Astrocyte of the cerebellum (primary cell): ENCODE measurements at places on chromosomes 16 and 17.

- DNase-seq: peak; percentile 57
Measured at GRCh38 chr16:58638148-58639036, 8.8 kb upstream of the CNOT1 start.

- DNase-seq: no peak
Measured at GRCh38 chr17:65163990-65164495, 26.9 kb downstream of the RGS9 start.

GRCh38 chr17:45628019-45628418 lies 137.5 kb upstream of the PLEKHM1 start:
- no peak for DNase-seq

- DNase-seq: no peak
Measured at GRCh38 chr16:47826070-47826469, 329.7 kb downstream of the ABCC12 start.

GRCh38 chr17:55575058-55575636 lies 63.9 kb upstream of the SMIM36 start:
- no peak for DNase-seq

- no peak for DNase-seq
Measured at GRCh38 chr17:54971147-54971546, 2.6 kb downstream of the STXBP4 start.

- DNase-seq: no peak
Measured at GRCh38 chr17:38717139-38717745, 12.2 kb downstream of the MLLT6 start.

GRCh38 chr17:54372069-54372749 lies 528.4 kb upstream of the TOM1L1 start:
- no peak for DNase-seq

- no peak for DNase-seq
Measured at GRCh38 chr16:19598805-19599510, 43.5 kb downstream of the VPS35L start.

GRCh38 chr16:89341697-89342694 lies 124.5 kb downstream of the ZNF778 start:
- DNase-seq: no peak

DNA sequence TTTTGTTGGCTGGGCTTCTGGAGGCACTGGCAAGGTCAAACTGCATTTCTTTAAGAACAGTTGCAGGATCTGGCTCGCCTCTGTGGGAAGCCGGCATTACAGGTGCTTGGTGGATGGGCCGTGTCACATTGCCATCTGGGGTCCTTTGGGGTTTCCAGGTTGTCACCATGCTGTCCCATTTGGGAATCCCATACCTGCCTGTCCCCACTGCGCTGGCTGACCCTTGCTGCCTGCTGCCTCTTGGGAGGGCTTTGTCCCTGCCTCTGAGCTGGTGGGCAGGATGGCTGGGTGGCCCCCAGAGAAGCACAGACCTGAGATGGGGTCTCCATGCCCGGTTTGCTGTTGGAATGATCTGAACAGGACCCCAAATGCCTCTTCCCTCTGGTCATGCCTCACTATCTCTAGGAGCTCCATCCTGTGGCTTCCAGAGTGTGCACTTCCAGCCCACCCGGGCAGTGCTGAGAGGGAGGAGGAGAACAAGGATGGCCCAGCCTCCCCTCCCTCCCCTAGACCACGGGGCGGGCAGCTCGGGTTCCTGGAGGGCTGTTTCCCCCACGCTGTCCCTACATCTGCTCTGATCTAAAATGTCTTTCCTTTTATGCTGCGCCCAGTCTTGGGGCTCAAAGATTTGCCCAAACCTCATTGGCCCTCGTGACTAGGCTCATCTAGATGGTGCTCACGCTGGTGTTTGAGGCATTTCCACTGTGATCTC lies 28.0 kb downstream of the OR1D5 start:
- DNase-seq: no peak

DNA sequence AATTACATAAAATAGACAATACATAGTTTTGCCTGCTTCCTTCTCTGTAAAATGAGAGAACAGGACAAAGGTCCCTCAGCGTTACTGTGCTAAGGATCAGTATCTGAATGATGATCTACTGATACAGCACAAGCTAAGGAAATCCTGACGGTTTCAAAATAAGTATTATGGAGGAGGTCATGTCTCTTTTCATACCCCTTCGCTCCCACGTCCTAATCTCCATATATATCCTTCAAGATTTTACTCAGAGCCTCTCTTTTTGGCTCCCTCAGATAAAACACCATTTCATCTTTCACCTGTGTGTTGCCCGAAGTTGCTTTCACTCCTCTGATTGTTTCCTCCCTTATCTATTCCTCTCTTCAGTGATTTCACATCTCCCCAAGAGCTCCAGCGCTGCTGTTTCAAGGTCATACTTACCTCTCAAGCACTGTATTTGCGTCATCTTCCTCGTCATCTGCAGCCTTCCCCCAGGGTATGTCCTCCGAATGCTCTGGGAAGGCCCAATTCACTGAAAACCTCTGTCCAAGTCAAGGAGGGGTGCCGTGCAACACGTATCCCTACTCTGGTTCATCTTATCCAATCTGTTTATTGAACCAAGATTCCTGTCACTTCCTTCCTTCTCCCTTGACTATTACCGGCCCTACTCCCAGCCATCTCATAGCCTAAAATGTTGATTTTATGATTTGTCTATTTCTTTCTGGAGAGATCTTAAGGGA lies 1.2 kb upstream of the BLTP2 start:
- no peak for DNase-seq

DNA sequence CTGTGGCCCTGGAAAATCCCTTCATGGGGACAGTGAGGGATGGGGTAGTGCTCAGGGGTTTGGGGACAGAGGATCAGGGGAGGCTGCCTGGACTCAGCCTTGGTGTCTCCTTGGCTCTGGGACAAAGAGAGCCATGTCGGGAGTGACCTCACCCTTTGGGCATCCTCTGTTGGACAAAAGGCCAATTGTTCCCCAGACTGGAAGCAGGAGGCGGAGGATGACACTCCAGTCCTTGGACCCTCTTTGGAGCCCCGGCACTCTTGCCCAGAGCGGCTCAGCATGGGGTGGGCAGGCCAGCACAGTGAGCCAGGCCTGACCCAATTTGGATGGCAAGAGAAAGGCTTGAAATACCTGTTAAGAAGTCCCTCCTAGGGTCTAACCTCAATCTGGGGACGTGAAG lies 39.4 kb upstream of the PHB1 start:
- DNase-seq: no peak

DNA sequence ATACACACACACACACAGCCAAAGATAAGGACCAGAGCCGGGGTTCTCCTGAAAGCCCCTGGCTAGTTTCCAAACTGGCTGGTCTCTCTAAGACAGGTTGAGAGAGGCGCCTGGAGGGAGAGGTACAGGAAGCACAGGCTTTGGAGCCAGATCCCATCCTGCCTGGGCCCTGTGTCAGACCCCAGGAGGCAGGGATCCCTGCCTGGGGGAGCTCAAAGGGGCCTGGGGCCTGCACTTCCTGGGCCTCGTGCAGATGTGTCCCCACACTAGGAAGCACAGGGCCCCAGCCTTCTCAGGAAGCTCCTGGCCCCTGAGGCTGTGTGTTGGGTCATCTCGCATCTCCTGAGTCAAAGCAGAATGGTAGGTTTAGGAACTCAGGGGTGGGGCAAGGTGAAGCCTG lies 16.0 kb downstream of the SLC5A10 start:
- no peak for DNase-seq

DNA sequence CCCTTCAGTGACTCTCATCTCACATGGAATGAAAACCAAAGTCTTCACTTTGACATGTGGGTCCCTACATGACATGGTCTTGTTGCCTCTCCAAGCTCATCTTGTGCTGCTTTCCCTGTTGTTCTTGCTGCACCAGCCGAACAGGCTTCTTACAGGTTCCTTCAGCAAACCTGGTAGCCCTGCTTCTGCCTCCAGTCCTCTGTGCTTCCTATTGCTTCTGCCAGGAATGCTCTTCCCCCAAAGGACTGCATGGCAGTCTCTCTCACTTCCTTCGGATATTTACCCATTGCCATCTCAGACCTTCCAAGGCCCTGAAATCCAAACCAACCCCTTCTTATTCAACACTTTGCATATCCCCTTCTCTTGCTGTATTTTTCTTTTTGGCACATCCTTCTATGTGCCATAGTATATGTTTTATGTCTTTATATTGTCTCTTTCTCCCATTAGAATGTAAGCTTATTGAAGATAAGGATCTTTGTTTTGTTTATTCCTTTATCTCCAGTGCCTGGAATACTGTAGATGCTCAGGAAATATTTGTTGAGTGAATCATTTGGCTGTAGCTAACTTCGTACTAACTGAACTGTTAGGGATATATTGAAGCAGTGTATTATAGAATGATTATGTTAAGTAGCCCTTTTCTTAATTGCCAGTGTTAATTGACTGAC lies 57.9 kb upstream of the SLC12A3 start:
- DNase-seq: no peak

DNA sequence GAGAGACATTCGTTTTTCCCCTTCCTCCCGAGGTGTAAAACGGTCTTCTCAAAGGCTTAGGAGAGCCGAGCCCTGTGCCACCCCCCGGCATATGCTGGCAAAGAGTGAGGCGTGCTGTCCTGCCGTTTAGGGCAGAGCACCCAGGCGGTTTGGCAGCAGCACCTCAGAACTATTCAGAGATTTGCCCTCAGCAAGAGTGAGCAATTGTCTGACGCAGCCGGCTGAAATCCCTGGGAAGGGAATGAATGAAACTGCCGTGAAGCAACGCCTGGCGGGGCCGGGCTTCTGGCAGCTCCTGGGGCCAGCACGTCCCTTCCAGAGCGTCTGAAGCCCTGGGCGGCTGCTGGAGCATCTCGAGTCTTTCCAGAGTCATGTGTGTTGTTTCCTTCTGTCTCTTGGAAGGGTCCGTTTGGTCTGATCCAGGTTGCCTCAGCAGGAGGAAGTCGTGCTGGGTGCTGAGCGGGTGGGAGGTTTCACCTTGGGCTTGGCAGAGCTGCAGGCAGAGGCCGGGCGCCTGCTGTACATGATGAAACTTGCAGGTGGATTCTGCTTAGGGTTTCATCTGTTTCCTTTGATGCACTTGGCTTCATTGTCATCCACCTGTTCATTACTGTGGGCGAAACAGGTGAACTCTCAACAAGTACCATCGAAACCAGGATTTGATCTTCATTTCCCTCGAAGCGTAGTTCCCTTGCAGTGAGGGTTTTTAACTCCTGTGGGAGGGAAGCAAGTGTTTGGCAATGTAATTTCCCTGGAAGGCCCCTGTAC lies 35.4 kb downstream of the TBCD start:
- peak; percentile 57 for DNase-seq

- DNase-seq: no peak
Measured at GRCh38 chr17:31533546-31534155, 142.2 kb downstream of the RAB11FIP4 start.
